AG09309 (cell line): ENCODE measurements at places on chromosomes 2 and 18.

DNA sequence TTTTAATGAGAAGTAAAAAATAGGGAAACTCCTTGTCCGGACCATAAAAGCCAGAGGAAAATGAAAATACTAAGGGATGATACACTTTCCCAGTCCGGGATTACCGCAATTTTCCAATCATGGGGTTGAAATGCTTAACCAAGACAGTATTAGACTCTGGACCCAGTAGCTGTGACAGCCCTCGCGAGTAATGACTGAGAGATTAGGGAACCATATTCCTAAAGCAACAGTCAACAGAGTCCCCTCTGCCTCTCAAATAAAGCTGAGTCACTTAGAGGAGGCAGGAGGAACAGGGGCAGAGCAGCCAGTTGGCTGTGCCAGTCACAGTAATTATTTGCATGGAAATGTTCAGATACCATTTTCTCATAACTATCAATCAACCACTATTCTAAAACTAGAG is 34.8 kb downstream of the GPATCH11 start:
- no peak for DNase-seq

DNA sequence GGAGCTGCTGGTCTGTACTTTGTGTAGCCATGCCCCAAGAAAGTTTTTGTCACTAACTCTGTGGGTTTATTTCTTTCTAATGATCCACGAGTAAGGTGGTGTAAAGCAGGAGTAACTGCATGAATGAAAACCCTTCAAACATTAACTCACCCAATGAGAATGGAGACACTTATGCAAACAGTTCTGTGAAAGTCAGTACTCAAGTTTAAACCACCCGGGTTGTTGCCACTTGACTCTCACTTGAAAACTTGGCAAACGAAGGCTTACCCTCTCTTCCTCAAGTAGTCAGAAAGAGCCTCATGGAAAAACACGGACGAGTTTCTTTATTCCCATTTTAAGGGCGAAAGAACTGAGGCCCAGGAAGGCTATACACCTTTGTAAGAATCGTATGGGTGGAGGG is 117.5 kb downstream of the MMADHC start:
- no peak for DNase-seq

DNA sequence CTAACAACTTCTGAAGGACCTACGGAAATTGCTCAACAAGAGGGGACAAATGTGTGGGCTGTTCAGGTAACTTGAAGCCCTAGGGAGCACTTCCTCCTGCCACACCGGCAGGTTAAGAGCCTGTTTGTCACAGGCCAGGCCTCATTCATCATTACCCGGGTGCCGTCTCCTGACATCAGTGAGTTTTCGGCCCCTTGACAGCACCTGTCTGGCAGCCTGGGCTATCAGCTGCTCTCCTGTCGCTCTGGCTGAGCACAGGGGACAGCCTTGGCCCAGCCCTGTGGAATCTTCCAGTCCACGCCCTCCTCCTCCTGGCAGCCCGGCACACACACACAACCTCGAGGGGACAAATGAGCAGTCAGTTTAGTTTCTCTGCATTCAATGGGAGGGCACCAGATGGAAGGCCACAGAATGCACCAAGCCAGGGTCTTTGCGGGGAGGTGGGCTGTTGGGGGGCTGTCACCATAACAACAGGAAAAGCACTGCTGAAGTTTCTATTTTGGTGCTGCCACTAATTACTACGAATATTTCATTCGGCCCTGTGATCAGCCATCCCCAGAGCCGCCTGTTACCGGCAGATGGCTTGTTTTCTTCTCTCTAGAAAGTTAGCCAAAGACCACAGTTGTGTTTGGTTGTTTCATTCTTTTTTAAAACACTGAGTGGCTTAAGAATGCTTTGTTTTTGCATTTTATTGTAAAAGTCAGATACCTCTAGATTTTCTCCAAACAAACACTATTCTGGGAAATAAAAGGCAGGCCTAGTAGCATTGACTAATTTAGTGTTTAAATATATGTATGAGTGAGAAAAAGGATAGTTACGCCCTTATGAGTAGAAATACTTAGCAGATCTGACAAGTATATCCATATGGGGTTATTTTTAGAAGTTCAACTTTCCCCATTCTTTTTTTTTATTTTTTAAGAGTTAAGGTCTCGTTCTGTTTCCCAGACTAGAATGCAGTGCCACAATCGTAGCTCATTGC is 189.9 kb upstream of the NDUFV2 start:
- DNase-seq: no peak

DNA sequence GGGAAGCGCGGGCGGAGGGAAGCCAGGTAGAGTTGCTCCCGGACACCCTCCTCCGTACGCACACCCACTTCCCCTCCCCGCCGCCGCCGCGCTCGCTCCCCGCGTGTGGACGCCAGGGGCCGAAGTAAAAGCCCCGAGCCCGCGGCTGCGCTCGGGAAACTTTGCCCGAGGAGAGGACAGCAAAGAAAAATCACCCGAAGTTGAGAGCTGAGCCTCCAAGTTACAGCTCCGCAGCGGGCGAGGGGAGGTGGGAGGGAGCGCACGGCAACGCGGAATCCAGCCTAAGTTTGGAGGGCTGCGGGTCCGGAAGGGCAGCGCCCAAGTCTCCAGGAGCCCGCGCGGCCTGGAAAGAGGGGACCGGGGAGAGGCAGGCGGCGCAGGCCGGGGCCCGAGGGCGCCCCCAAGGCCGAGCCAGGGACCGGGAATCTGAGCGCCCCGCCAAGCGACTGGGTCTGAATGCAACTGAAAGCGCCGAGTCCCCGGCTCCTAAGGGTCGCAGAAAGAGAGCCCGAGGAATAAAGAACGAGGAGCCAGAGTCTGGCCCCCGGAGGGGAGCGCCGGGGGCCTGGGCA is 706 bp upstream of the BCL11A start:
- DNase-seq: no peak

DNA sequence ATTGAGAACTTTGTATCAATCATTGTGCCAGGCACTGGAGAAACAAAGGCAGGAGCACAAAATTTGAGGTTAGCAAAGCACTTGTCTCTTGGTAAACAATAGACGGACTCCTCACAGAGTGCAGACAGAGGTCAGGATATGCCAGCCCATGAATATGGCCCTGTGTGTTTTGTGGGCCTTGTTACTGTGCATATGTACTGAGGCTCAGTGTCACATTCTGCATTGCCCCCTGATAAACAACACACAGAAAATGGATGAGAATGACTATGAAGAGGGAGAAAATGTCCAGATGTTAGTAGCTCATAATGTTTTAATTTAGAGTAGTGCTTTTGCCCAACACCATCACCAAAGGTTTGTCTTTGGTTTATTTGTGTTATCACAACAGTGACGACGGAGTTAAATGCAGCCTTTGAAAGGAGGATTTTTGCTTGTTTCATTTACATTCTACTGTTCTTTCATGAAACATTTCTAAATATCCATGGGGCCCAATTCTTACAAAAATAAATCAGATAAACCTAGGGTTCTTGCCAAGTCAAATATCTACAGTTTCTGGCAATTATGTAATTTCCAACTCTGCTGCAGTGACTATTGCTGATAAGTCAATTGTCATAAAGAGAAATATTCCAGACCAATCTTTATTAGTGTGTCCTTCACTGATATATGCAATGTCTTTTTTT is 14.6 kb upstream of the NT5C1B start:
- DNase-seq: no peak

DNA sequence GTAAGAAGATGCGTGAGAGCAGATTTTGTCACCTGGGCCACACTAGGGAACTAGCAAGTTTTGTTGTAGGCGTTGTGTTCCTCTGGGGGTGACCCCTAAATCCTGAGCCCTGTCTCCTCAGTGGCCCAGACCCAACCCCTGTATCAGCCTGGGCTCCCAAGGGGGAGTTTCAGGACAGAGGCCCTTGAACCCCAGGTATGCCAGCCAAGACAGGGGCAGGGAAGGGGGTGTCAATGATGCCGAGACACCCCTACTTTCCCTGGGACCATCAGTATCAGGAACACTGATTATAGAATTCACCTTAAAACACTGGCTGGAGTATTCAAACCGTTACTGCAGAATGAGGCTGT is 39.1 kb upstream of the RPL31 start:
- no peak for DNase-seq

DNA sequence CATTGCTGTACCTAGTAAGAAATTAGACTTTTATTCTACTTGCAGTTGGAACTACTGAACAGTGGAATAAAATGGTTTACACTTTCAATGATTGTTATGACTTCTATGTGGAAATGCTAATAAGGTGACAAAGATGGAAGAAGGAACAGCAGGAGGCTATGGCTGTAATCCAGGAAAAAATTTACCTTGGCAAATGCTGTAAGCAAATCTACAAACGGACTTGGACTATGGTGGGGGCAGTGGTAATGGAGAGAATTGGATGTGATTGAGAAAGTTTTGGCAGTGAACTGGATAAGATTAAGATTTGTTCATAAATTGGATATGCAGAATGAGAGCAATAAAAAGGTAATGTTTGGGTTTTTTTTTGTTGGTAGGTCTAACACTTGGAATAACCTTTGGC is 111.0 kb upstream of the ERBB4 start:
- DNase-seq: no peak

- DNase-seq: no peak
Observed at GRCh38 chr2:101310090-101310833, 1.8 kb upstream of the RNF149 start.

GRCh38 chr18:13147130-13147529 is 71.4 kb upstream of the LDLRAD4 start:
- no peak for DNase-seq

DNA sequence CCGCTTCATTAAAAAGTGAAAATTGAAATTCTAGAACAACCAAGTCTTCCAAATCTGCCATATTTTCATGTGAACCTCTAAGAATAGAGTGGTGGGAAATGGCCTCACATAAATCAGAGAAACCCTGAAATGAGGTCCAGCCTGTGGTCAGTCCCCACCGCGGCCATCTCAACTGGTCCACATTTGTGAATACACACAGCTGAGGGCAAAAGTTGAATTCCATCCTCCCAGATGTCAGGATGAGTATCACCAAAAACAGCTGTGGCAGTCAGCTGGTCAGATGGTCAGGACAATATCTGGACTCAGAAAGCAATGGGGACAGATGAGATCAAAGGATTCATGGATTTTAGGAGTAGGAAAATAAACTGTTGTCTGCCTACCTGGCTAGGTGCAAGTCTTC is 219.4 kb upstream of the NCKAP5 start:
- no peak for DNase-seq

GRCh38 chr18:44698518-44698917 is 17.8 kb downstream of the SETBP1 start:
- no peak for DNase-seq

DNA sequence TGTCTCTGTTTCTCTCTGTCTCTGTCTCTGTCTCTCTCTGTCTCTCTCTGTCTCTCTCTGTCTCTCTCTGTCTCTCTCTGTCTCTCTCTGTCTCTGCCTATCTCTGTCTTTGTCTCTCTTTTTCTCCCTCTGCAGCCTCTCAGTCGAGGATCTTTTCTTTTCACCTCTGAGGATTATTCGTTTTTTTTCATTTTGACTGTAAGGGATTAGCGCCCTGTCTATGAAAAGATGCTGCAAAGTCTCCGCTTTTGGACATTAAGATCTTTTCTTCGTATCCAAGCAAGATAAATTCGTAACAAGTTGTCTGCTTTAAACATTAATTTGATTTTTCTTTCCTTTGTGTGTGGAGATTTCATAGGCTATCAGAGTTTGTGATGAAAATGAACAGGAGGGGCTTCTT is 191.2 kb upstream of the TPO start:
- no peak for DNase-seq

DNA sequence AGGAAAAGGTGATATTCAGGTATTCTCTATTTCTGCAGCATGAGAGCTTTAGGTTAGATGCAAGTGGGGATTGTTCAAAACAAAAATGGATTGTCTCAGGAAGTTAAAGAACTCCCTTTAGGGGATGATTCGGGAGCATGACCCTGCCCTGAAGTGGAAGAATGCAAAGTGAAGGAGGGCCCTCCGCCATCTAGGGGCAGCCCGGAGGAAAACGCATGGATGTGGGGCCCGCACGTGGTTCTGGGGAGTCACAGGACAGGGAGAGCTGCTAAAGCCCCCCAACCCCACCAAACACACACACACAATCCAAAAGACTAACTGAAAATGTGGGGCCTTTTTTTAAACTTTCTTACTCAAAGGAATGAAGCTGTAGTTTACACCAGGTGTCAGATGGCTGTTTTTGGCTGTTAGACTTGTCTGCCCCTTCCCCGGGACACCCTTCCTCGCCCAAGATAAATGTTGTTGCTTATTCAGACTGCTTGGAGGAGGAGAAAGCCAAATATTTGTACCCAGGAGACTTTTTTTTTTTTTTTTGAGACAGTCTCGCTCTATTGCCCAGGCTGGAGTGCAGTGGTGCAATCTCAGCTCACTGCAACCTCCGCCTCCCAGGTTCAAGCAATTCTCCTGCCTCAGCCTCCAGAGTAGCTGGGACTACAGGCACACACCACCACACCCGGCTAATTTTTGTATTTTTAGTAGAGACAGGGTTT is 78.8 kb downstream of the HNRNPLL start:
- no peak for DNase-seq

DNA sequence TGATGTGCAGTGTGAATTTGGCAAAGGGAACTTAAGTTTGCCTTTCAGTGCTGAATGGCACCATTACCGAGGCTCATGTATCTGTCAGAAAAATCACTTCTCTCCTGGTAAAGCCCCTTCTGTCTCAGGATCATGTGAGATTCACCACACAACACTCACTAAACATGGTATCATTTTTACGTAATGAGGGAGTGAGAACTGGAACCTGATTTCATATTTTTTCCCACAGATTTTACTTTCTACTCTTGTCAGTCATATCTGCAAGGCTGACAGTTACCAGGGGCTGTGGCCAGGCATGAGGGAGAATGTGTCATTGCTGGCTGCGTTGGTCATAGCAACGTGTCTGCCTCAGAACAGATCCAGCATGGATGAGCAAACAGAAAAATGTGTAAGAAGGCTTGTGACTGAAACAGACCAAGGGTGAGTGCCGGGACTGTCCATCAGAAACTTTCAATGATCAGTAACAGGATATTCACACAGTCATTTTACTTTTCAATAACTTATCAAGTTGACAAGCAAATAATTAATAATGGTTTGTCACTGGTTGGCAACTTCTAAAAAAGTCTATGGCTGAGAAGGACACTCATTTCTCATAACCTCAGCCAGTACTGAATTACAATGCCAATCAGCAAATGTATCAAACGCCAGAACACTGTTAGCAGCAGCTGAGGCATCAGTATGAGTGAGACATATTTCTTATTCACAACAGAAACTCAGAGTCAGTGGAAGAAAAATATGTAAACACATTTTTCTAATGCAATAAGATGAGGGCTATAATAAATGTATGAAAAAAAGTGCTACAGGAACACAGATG is 100.5 kb downstream of the CDC42EP3 start:
- no peak for DNase-seq
